Activated T-helper 1 cell treated with anti-CD3 and anti-CD28 coated beads, Interleukin-2, amount 50 U/mL, for 16 hours (primary cell): ENCODE measurements at places on chromosomes 2 and 18.

GRCh38 chr2:213066443-213066743, 85.0 kb downstream of the IKZF2 start:
- no peak for DNase-seq

GRCh38 chr2:38613126-38613848, 10.6 kb upstream of the HNRNPLL start:
- DNase-seq, result no peak

DNA sequence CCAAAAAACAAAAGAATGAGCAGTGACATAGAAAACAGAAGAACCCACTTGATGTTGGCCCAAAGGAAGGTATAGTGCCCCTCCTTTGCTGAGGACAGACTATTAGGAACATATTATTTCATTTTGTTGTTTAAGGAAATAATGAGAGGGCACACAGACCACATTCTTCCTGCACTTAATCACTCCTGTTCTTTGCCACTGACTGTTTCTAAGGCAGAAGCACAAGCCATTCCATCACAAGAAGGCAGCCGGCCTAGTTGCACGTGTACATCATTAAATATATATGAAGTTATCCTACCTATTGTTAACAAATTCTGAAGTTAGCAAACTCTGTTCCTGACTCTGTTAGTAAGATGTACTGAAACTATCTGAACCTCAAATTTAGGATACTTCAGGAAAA, 110.0 kb downstream of the LNPK start:
- DNase-seq, result no peak

GRCh38 chr2:190090148-190090547, 27.6 kb upstream of the MSTN start:
- no peak for DNase-seq

DNA sequence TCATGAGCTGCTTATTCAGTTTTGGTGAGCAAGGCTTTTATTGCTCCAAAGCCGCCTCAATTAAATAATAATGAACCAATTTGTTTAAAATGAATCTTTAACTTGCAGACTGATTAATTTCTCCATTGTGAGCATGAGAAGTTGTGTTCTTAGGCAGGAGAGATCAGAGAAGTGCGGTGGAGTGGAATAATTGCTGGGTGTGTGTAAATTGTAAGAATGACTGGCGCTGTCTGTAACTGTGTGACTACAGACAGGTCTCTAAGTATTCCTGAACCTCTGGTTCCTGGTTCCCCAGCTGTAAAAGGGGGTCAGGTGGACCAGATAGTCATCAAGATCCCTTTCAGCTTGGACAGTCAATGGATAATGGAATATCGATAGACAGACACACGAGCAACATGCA, 98.0 kb upstream of the EFEMP1 start:
- DNase-seq, result no peak

DNA sequence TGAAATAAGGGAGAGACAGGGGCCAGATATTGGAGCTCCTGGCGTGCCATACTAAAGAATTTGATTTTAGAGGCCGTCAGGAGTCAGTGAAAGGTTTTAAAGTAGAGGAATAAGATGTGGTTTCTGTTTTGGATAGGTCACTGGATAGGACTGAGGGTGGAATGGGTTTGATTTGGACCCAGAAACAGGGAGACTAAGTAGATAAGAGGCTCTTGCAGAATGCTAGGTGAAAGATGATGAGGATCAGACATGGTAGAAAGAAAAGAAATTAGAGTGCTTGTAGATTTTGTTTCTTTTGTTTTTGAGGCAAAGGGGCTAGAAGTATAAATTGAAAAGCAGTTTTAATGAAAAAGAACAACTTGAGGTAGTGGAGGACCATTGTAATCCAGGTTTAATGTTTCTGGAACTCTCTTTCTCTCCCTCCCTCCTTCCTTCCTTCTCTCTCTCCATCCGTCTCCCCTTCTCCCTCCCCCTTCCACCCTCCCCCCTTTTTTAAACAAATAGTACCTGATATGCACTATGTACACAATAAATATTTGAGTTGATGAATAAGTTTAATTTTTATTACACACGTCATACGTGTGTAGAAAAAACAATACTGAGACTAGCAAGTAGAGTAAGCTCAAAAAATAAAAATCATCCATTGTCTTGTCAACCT, 1.9 kb downstream of the NDUFV2 start:
- DNase-seq, result no peak

GRCh38 chr2:223460774-223461211, 141.4 kb downstream of the SCG2 start:
- DNase-seq, result no peak

- no peak for DNase-seq
Observed at GRCh38 chr2:46870051-46870839, 45.4 kb downstream of the MCFD2 start.

DNA sequence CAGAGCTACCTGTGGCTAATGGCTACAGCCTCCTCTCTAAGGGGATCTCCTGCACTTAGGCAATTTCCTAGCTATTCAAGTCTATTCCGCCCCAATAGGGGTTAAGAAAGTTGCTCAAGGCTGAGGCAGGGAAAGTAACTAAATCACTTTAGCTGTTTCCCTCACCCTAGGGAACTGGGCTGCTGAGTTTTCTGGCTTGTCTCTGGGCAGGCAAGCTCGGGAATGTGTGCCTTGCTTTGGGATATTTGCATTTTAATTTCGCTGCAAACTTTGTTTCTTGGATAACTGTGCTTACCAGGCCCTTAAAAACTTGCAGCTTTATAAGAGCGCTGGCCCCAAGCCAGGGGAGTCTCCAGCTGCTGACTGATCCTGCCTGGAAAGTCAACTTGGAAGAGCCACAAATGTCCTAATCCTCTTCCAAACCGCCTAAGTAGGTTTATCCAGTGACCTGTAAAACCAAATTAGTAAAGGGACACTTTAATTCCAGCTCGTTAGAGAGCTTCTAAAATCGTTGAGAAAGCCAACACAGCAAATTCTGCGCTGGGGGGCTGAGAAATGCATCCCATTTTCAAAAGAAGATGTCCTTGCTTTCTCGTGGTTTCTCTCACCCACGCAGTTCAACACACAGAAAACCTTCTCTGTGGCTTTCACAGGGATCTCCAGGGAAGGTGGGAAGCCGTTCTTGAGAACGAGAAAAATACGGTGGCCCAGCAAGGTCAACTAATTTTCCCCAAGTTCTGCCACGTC, 59.5 kb upstream of the SP3 start:
- DNase-seq, result no peak

- DNase-seq, result no peak
Observed at GRCh38 chr2:223007531-223007930, 44.5 kb upstream of the KCNE4 start.
